HCEC 1CT (cell line): ENCODE measurements at places on chromosomes 1 and 21.

GRCh38 chr1:166084613-166085012 lies 82.2 kb downstream of the FAM78B start:
- no peak for DNase-seq

- no peak for DNase-seq
Measured at GRCh38 chr1:222525951-222526350, 22.0 kb downstream of the HHIPL2 start.

- no peak for DNase-seq
Measured at GRCh38 chr1:246760422-246761347, 36.5 kb downstream of the SCCPDH start.

- no peak for DNase-seq
Measured at GRCh38 chr1:230381049-230381467, 45.1 kb downstream of the PGBD5 start.

GRCh38 chr1:154551474-154551873 lies 7.0 kb downstream of the UBE2Q1 start:
- DNase-seq: no peak

GRCh38 chr1:208209286-208209685 lies 34.9 kb downstream of the PLXNA2 start:
- DNase-seq: no peak

DNA sequence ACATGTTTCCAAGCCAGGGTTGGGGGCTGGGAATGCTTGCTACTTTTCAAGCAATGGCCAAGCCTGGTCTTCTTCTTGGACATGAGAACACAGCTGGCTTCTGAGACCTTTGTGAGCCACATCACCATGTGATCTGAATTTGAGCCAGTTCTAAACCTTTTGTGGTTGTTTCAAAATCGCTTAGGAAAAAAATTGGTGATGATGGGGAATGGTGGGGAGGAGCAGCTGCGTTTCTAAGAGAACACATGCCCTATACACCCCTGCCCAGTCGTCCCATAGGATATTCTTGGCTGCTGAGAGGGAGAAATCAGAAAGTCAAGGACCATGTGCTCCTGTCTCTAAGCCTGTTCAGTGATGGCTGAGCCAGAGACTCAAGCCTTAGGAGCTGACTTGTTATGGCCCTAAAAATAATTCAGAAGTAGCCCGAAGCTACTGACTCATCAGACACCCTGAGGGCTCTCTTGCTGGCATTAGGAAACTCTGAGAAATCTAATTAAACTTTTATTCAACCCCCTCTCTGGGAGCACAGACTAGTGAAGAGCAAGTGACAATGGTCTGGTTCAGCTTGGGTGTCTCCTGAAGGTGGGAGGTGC lies 30.5 kb downstream of the CCDC185 start:
- DNase-seq: peak; percentile 26

- DNase-seq: no peak
Measured at GRCh38 chr1:206563367-206564207, 48.7 kb downstream of the EIF2D start.

DNA sequence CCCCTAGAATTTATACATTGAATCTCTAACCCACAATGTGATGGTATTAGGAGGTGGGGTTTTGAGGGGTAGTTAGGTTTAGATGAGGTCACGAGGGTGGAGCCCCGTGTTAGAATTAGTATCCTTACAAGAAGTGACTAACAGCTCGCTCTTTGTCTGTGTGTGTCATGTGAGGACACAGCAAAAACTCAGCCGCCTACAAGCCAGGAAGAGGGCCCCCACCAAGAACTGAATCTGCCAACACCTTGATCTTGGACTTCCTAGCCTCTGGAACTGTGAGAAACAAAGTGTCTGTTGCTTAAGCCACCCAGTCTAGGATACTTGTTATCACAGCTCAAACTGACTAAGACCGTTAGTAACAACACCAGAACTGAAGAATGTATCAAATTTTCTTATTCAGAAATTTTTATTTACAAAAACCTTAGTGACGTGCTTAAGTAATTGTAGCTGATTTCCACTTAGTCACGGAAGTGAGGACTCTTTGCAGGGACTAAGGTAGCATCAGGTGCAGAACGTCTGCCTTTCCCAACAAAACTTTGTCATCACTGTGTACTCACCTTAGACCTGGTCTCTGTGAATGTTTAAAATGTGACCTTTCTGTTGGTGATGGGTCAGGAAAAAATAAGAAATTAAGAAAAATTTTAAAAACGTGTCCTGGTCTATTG lies 24.5 kb upstream of the LRRC8C start:
- DNase-seq: no peak

DNA sequence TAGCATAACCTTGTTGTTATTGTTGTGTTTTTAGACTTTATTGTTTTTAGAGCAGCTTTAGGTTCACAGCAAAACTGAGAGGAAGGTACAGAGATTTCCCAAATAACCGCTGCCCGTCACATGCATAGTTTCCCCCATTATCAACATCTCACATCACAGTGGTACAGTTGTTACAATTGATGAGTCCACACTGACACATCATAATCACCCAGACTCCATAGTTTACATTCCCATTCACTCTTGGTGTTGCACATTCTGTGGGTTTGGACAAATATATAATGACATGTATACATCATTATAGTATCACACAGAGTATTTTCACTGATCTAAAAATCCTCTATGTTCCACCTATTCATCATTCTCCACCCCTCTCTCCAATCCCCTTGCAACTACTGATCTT lies 25.9 kb upstream of the TOR3A start:
- DNase-seq: peak; percentile 58

DNA sequence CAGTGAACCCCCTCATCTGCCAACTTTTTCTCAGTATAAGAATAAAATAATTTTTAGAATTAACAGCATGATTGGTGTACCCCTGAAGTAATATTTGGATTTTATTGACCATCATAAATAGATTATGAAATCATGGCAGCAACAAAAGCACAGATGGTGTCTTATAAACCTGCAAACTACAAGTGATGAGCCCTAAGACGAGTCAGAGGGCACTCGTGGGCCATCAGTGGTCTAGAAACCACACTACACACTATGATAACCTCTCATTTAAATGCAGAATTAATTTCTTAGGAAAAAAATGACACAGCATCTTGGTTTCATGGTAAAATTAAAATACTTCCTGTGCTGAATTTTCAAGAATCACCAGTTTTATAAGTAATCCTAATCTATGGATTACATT lies 312.4 kb downstream of the PTBP2 start:
- DNase-seq: no peak

DNA sequence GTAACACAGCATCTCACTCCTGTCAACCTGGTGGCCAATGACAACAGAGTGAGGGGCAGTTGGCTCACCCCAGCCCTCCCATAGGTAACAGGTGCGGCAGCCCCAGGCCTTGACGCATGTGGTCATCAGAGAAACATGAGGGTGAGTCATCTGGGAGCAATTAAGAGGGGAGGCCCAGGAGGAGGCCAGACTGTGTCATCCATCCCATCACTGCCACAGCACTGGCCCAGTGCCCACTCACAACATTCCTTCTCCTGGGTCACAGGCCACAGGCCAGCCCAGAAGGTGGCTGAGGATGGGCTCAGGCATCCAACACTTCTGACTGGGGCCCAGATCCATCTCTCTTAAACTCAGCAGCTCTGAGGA lies 17.1 kb downstream of the TEX35 start:
- DNase-seq: peak; percentile 88

DNA sequence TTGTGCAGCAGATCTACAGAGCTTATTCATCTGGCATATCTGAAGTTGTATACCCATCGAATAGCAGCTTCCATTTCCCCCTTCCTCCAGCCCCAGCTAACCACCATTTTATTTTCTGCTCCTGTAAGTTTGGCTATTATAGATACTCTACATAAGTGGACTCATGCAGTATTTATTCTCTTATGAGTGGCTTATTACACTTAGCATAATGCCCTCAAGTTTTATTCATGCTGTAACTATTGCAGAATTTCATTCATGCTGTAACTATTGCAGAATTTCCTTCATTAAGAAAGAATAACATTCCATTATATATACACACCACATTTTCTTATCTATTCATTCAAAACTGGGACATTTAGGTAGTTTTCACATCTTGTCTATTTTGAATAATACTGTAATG lies 30.5 kb upstream of the IFI16 start:
- DNase-seq: no peak

DNA sequence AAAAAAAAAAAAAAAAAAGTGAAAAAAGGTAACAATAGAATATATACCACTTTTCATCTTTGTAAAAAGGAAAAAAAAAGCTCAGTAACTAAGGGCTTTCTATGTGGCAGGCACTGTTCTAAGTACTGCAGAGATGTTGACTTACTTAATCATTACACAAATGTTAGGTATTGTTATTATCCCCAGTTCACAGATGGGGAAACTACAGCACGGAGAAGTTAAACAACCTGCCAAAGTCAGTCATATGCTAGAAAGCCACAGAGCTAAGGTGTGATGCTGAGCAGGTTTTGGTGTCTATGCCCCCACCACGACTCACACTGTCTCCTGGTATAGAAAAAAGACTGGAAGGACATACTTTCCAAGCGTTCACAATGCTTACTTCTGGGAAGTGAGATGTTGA lies 6.6 kb upstream of the PNRC2 start:
- no peak for DNase-seq

- DNase-seq: no peak
Measured at GRCh38 chr1:152801333-152801732, 4.8 kb downstream of the LCE1D start.

DNA sequence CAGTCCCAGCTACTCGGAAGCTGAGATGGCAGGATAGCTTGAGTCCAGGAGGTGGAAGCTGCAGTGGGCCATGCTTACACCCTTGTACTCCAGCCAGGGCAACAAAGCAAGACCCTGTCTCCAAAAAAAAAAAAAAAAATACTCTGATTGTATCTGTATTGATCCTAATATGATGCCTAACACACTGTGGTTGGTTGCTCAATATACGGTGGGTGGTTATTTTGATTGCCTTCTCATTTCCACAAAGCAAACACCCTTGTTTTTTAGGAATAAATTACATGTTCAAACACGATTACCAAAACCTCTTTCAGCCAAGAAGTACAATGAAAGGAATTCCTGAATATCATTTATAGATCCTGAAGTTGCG lies 3.4 kb downstream of the EGLN1 start:
- DNase-seq: no peak

GRCh38 chr1:89672489-89673183 lies 39.7 kb downstream of the LRRC8C start:
- peak; percentile 26 for DNase-seq

DNA sequence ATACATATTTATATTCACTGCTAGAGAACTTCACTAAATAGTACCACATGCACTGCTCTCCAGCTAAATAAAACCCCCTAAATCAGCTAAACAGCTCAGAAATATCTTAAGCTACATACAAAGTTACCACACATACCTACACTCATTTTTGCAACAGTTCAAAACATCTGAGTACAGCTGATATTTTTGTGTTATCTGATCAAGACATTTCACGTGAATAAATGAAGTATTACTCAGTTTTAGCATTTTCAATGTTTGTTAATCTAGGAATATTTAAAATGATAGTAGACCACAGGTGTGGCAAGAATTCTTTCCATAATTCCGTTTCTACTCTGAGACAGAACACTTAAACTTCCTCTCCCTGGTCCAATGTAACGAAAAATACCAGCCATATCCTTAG lies 20.8 kb downstream of the EVI5 start:
- no peak for DNase-seq

DNA sequence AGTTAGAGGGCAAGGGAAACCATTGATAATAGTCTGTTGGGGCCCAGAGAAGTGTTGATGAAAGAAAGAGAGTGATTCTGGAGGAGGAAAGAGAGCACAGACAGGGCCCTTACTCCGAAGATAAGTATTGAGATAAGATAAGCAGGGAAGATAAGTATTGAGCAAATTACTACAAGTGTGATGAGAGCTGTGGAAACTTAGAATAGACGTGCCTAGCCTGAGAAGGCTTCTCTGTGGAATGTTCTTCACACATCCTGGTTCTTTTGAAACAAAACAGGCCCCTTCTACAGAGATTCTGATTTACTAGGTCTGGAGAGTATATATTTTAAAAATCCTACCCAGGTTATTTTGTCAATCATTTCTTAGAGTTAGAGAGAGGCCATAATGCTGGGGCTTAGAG lies 26.4 kb downstream of the FNBP1L start:
- DNase-seq: no peak

DNA sequence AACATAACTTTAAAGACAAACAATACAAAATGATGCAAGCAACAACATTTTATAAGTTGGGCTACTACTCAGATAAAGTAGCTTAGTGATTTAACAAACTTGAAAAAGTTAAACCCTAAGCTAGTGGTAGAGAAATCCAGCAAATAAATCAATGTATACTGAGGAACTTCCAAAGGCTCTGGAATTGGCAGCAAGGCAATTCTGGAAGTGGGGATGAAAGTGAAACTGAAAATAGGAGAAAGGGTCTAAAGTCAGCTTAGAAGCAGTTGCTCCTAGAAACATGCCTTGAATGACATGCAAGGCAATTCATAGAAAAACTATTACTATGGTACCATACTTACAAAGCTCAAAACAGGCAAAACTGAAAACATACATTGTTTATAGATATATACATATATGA lies 90.0 kb upstream of the CAMK1G start:
- DNase-seq: no peak

- DNase-seq: no peak
Measured at GRCh38 chr1:230770317-230770716, 23.1 kb downstream of the CAPN9 start.

- DNase-seq: peak; percentile 99
Measured at GRCh38 chr1:244163861-244164510, 112.9 kb downstream of the ZBTB18 start.

DNA sequence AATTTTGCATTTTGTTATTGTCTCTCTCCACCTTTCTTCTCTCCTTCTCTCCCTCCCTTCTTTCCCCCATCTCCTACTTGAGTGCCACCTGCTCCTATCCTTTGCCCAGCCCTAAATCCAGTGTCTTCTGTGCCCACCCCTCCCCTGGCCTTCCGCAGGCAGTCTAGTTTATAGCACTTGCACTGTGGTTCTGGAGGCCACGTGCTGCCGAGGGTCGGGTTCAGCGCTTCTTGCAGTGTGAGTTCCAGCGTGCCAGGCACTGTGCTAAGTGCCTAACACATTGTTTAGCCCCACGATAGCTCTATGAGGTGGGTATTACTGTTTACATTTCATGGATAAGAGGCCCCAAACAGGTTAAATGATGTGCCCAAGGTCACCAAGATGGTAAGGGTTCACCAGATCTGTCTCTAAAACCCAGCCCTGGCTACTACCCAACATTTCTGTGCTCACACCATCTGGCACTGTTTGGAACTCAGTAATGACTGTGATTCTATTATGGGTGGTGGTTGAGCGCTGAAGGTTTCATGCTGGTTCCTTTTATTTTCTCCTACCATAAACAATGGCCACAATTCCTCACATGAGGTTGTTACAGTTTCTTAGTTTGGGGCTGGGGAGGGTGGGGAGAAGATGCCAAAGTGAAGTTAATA lies 14.1 kb upstream of the ATP1A4 start:
- no peak for DNase-seq

GRCh38 chr1:218284377-218284916 lies 646 bp upstream of the RRP15 start:
- DNase-seq: no peak
